Neural progenitor cell (in vitro differentiated cells): ENCODE measurements at places on chromosomes 11 and 22. TPM values are rescaled to one million over a fixed set of nuclear protein-coding genes. Genes with fewer than 3 reads are reported as not detected.

LRRC75B gene
- total RNA-seq, result 8.2 and 19.0 TPM in 2 replicates

GNAZ gene
- 16.5 and 31.3 TPM in 2 replicates for total RNA-seq

SCN2B gene
- 0.15 and 0.37 TPM in 2 replicates for total RNA-seq

ROBO4 gene
- total RNA-seq, result not detected in 2 replicates

NLRP14 gene
- 1.3 and 1.8 TPM in 2 replicates for total RNA-seq

- peaks cover 36% of the 10 kb centered on the region for H3K4me1 ChIP-seq
- no peaks in the 10 kb centered on the region for H3K36me3 ChIP-seq
- H3K4me3 ChIP-seq, result no peak overlapping the region
- no peaks in the 10 kb centered on the region for H3K27me3 ChIP-seq
- no peak for DNase-seq
These were observed 123.0 kb downstream of the PLEKHA7 start for GRCh38 chr11:16891165-16891564.

DNA sequence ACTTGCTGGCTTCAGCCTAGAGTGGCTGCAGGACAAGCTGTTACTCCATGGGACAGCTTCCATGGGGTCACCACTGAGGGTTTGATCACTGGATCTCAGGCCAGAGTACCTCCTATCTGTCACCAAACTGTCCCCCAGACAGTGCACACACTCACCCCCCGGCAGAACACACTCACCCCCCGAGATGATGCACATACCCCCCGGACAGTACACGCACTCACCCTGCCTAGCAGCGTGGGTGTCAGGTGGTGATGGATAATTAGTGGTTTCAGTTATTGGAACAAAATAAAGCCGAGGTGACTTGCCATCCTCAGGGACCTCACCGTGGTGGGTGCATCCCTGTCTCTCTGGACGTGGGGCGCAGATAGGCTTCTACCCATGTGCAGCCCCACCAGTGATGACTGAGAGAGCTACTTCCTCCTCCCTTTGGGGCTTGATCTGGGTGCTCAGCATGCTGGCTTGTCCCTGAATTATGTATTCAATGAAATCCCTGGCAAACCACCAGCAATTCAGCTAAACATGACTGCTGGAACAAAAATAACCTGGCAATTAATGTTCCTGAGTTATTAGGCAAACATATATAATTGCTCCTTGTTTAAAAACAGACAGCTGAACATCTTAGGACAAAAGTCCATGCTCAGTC is 18.9 kb downstream of the TANGO2 start:
- no peaks in the 10 kb centered on the region for H3K36me3 ChIP-seq
- no peaks in the 10 kb centered on the region for H3K4me1 ChIP-seq
- no peak overlapping the region for H3K27ac ChIP-seq
- no peaks in the 10 kb centered on the region for H3K27me3 ChIP-seq

DNA sequence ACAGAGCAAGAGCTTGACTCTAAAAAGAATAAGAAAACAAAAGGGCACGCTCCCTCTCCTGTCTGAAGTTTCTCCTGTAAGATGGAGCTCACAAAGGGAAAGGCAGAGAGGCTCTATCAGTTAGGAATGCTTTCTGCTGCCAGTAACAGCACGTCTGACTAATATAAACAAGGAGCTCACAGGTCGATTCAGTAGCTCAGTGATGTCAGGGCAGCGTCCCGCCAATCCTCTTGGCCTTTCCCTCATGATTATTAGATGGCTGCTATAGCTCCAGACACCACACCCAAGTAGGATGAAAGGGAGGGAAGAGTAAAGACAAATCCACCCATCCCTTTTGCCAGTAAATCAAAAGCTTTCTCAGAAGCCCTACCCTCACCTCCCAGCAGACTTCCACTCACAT is 51.3 kb upstream of the HMGXB4 start:
- H3K27me3 ChIP-seq, result no peaks in the 10 kb centered on the region
- no peak overlapping the region for H3K4me3 ChIP-seq
- DNase-seq, result no peak
- H3K36me3 ChIP-seq, result no peaks in the 10 kb centered on the region
